ENCODE measurements at places on chromosomes 16 and 17.

DNA sequence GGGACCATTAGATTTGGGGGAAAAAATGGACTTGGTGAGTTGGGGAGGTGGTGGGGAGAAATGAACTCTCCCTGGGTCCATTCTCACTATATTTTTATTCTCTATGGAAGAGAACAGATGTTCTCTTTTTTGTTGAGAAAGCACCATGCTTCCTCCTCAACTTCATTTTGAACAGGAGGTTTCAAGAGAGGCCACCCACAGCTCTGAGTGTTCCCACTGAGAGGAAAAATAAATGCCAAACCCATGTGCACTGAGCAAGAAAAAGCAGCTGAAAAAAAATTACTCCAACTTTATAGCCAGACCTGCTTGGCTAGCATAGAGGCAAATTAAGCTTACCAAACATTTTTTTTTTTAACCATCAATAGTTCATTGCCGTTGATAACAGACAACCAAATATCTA is 883.6 kb downstream of the KCNJ2 start:
- no peak for DNase-seq

GRCh38 chr16:6633456-6633855 is 699.2 kb upstream of the RBFOX1 start:
- no peak for DNase-seq

DNA sequence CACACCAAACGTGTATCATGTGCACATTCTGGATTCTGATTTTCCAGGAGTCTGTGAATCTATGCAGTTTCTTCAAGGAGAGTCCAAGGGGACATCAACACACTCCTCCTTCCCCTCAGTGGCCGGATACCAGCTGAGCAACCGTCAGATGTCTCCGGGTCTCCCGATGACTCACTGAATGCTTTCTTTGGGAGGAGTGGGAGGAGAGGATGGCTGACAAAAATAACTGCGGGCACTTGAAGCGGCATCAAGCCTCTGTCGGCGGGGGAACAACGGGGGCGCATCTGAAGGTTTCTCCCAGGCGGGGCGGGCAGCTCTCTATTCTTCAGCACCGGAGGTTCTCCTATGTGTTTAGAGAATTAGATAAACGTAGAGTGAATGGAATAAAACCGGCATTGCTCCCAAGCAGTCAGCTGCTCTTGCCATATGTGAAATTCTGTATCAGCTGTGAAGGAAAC is 24.6 kb upstream of the LRRC75A start:
- peak; percentile 73 for DNase-seq

DNA sequence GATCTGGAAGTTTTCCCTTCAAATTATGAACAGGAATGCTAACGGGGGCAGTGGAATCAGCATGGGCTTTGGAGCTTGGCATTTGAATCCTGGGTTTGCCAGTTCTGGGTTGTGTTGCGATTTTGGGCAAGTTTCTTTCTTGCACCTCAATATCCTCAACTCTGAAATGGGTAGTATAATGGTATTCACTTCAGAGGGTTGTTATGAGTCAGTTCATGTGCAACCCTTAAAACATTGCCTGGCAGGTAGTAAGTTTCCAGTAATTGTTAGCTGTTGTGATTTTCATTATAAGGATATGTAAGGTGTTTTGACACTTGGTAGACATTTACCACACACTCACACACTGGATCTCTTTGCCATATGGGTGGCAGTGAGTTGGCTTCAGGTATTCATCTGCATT is 33.4 kb downstream of the SNX29 start:
- no peak for DNase-seq

GRCh38 chr17:70172923-70173322 is 3.6 kb downstream of the KCNJ2 start:
- DNase-seq = no peak

DNA sequence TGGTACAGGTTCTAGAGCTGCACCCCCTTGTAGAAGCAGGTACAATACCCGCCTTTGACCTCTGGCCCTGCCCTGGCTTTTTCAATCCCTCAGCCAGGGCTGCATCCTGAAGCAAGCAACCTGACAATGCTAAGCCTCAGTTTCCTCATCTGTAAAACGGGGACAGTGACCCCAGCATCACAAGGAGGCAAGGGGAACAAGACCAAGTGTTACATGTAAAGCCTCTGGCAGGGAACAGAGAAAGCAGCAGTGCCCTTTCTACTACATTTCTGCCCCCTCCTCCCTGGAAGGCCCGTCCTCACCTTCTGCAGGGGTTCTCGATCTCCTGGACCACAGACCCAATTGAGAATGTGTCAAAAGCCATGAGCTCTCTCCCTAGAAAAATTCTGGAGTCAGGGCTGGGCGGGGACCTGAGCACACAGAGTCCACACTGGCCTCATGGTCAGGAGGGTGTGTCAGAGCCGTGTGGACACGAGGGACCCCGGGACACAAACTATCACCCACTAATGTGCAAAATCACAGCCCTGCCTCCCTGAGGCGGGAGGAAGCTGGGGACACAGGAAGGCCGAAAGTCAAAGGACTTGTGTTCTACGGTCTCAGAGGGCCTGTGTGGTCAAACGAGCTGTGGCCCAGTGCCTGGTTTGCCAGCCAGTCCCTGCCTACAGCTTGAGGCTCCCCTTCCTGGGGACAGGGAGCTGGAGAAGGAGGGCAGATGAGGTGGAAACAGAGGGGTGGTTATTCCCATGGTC is 27.5 kb downstream of the LRRC75A start:
- no peak for DNase-seq

GRCh38 chr16:2529061-2529931 is 1.9 kb downstream of the CEMP1 start:
- no peak for DNase-seq

DNA sequence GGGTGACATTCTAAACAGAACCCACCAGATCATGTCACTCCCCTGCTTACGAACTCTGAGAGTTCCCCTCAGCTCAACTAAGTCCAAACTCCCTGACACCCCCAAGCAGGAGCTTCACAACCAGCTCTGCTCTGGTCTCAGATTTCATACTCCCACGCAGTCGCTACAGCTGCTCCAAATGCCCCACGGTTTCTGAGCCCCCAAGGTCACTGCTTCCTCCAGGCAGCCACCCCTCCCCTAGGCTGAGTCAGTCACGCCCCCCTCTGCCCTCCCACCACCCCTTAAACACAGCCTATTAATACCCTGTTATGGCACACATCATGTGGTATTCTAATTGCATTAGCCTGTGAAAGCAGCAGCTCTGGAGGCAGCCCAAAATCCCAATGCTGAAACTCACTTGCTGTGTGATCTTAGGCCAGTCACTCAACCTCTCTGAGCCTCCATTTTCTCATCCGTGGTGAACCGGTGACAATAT is 51.5 kb downstream of the GSG1L start:
- DNase-seq = peak; percentile 85

- no peak for DNase-seq
Measured at GRCh38 chr16:55906123-55906522, 30.9 kb upstream of the CES5A start.

DNA sequence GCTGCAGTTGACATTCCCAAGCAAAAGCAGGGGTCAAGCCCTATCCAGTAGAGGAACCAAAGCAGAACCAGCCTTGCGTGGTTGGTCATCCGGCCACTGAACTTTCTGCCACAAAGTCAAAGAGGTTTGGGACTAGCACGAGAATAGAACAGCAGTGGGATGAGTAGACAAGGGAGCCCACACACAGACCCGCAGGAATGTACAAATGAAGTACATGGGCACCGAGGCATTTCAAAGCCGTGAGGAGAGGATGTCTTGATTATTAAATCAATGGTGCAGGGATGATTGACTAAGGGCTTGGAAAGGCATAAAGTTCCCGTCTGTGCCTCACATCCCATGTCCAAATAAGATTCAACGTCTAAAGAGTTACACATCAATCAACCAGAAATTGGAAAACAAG is 81.8 kb upstream of the TBC1D3K start:
- no peak for DNase-seq

- DNase-seq = no peak
Measured at GRCh38 chr17:633133-633532, 81.5 kb downstream of the VPS53 start.

GRCh38 chr17:69335058-69335457 is 8.1 kb upstream of the ABCA5 start:
- DNase-seq = no peak

DNA sequence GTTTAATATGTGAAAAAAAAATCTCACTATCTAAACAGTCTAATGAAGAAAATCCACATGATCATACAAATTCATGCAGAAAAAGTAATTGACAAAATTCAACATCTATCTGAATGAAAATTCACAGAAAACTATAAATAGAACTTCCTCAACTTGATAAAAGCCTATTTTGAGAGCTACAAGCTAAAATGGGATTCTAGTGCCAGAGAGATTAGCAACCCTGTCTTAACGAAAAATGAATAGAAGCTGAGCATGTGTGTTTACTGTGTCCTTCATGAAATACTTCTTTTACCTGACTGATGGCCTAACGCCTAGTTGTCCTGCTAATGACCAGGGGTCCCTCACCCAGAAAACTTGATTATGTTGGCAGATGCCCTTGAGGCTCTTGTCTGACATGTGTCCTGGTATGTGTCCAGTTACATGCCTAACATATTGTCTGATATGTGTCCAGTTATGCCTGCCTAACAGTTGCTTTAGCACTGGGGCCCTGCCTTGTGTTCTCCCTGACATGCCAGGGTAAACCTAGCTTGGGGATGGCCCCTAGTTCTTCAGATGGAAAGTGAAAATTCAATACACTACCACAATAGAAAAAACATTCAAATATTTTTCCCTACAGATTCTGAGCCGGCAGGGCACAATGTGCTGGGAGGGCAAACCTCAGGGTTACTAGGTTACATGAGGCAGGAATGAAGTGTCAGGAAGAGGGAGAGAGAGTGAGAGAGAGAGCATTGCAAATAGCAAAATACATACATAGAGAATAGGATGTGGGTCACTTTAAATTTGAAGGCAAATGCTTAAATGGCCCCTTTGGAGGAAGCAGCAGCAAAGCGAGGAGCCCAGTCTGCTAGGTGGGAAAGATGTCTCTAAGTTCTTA is 834.0 kb downstream of the CDH11 start:
- DNase-seq = no peak

GRCh38 chr17:76009969-76010661 is 9.5 kb downstream of the CDK3 start:
- no peak for DNase-seq

DNA sequence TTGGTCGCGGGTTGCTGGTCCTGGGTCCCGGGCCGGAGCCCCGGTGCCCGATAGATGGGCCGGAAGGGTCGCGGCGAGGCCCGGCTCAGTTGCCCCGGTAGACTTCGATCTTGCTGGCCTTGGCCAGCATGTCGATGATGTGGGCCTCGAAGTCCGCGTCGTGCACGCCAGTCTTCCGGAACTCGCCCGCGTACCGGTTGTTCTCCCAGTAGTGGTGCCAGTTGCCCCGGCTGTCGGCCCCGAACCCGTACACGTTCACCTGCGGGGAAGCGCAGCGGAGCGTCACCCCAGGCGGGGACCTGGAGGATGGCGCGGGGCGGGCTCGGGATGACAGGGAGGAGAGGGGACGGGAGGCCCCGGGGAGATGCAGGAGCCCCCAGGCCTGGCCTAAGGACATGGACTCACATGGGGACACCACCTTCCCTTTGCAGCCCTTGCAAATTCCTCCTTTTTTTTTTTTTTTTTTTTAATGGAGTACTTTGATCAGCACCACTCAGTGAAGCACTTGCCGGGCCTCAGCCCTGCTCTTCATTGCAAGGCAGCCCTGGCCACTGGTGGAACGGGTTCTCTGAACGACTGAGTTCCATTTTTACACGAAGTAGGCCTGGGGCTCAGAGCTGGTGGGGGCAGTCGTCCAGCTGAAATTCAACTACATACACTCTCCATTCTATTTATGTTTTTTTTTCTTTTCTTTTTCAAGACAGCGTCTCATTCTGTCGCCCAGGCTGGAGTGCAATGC is 35.1 kb downstream of the DDX19A start:
- no peak for DNase-seq

- DNase-seq = no peak
Measured at GRCh38 chr16:69747115-69747514, 7.6 kb downstream of the NOB1 start.

- DNase-seq = no peak
Measured at GRCh38 chr16:87806261-87806640, 40.5 kb upstream of the KLHDC4 start.

- peak; percentile 54 for DNase-seq
Measured at GRCh38 chr17:15490634-15491261, 23.3 kb upstream of the CDRT4 start.

GRCh38 chr17:78130437-78131101 is at the start of gene TMC8:
TMC8 (plus strand) TSS chr17:78130771; CDS start chr17:78131589, 818 bp downstream.
- no peak for DNase-seq

DNA sequence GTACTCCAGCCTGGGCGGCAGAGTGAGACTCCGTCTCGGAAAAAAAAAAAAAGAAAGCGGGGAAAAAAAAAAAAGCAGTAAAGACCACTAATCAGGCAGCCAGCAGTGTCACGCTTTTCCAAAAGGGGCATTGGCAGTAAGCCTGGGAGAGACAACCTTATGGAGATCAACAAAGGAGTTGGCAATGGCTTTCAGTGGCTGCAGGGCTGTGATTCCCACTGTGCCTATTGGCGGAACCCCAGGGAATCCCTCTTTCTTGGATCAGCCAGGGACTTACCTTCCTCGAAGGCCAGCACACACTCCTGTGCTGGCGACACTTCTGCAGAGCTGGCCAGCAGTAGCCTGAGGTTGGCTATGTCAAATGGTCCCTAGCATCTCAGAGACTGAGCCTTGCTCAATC is 43.2 kb upstream of the ZFHX3 start:
- DNase-seq = no peak

DNA sequence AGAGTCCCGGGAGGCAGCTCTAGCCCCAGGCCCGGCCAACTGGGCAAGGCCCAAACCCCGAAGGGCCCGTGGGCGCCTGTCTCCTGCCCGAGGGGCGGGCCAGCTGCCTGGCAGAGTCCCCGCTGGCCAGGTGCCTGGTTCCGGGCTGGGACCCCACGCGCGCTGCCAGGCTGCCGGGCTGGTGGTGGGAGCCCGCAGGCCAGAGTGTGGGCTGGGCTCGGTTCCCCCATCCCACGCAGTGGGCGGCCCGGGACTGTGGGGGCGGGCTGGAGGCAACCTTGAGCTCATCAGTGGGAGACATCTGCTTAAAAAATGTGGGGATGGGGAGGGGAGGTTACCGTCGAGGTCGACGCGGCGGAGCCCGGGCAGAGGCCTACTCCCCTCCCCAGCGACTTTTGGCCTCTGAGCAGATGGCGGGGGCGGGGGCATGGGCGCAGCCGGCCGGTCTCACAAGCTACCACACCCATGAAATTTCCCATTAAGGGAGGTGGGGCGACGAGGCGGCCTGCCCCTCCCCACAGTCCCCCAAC is 176.4 kb upstream of the GSE1 start:
- DNase-seq = peak; percentile 83

- DNase-seq = no peak
Measured at GRCh38 chr16:30488764-30489605, 16.4 kb downstream of the ITGAL start.

All from right hindlimb (tissue), 1 donor.